ENCODE measurements at places on chromosomes 12 and 14. TPM values are rescaled to one million over a fixed set of nuclear protein-coding genes. Genes with fewer than 3 reads are reported as not detected.

The OR4E2 gene
- total RNA-seq: not detected

- no peak for DNase-seq
Measured at GRCh38 chr12:69321351-69321750, 26.8 kb upstream of the LYZ start.

GRCh38 chr12:113932381-113933196, 33.5 kb downstream of the RBM19 start:
- DNase-seq: no peak

DNA sequence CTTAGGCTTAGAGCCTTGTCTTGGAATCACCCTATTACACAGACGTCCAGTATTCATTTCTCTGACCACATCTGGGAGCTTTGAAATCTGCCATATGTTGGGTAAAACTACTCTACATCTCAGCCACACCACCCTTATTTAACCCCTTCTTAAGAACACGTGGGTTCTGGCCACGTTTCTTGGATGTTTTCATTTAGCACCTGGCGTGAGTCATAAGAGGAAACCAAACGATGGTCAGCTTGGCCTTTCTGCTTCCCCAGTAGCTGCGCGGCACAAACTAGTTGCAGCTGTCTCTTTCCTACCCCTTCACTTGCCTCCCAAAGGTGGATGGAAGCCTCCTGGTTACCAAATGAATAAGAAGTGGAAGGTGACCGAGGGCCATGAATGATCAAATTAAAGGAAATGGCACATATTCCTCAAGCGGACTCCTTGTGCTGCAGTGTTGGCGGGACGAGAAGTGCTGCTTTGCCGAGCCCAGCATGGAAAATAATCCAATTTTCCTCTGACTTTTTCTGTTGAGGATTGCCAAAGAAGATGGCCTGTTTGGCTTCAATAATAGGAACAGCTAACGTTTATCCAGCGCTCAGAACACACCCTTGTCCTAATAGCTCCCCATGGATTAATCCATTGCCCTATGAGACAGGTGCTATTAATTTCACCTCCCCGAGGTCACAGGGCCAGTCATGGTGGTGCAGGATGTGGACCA, 154.1 kb downstream of the ZNF664 start:
- DNase-seq: no peak

- DNase-seq: no peak
Measured at GRCh38 chr12:76449583-76449982, 101.4 kb upstream of the BBS10 start.

GRCh38 chr12:13609894-13610679, 371.3 kb downstream of the GRIN2B start:
- no peak for DNase-seq

The C14orf132 gene
- total RNA-seq: 0.20 TPM

All from OCI-LY7 (cell line).